ENCODE measurements at places on chromosomes 11 and 22.

DNA sequence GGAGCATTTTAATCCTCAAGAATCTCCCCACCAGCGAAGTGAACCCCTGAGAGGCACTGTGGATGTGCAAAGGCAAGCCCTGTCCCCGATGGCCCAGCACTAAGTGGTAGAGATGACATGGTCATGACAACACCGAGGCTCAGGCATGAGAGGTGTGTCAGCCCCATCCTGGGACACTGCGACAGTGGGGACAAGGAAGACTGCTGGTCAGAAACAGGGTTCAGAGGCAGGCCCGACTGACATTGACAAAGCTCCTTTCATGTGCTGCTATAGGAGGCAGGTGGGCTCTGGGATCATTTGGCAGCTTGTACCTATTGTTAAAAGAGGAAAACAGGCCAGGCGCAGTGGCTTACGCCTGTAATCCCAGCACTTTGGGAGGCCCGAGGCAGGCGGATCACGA lies 54.3 kb upstream of the MYEOV start:
- no peak for DNase-seq

- DNase-seq = peak; percentile 64
Measured at GRCh38 chr11:45021692-45022141, 71.0 kb upstream of the TP53I11 start.

DNA sequence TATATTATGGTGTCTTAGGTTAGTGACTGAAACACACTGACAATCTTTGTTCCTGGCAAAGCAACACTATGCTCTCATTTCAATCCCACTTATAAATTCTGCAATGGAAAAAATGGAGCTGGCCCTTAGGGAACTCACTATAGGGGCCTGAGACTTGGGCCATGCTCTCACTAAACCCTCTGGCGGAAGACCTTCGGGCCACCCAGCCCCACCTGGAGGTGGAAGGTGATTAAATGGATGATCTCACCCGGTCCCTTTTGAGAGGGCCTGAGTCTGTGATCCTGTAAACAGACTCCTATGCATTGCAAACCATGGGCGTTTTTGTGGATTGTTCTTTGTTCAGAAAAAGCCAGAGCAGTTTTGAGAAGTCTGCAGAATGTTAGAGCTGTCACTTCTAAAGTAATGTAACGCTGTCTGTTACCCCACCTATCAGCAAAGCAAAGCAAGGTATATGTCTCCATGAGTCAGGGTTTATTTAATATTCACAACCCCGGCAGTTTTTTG lies 17.0 kb upstream of the CDON start:
- peak; percentile 60 for DNase-seq

DNA sequence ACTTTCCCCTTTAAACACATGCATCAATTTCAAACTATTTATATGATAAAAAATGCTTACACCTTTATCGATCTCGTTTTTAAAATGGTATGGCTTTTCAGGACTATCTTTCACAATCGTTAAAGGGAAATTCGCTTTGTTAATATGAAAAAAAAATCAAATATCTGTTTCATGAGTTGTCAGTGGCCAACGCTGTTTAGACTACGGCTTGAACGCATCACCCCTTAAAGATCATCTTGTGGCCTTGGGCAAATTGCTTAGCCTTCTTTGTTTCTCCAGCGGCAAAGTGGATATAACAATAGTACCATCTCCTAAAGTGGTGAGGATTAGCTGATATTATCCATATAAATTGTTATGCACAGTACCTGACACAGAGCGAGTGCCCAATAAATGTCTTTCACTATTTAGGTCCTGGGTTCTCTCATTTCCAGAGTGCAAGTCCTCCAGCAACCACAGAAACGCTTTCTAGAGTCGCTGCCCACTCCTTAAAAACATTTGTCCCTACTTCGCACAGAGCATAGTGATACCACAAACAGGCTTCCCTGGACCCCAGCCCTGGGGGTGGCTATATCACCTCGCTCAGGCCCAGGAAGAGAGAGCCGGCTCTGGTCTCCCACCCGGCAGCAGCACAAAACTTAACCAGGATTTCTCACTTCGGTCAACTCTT lies 904 bp downstream of the SLC35F2 start:
- DNase-seq = no peak

GRCh38 chr11:132818951-132819350 lies 713.4 kb downstream of the OPCML start:
- DNase-seq = no peak

DNA sequence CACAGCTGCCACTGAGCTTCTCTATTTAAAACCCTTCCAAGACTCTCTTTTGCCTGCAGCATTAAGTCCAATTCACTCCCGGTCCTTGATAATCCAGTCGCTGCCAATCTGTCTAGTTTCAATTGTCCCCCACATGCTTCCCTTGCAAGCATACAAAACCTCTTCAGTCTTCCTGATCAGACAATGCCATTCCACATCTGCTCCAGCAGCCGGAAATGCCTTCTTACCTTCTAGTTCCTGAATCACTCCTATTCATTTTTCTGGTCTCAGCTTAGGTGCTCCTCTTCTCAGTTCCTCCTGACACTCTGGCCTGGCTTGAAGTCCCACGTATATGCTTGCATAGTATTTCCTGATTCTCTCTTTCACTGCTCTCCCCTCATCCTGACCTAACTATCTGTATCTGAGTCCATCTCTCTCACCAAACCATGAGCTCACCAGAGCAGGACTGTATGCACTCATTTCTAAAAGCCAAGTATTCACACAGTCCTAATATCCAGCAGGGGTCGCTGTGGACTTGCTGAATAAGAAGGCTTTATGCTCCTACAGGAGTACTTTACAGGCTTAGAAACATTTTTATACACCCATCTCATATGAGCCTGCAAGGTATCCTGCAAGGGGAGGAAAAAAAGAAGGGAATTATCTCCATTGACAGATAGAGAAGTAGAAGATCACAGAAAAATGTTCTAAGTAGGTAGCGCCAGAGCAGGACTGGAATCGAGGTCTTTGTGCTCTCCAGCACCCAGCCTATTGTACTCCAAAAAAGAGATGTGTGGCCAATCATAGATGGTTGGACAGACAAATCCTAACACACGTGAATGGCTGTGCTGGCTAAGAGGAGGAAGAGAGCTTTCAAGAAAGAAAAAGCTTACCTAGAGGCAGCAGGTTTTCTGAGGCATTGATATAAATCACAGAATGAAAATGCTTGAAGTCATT lies 19.2 kb downstream of the XRRA1 start:
- peak; percentile 85 for DNase-seq

GRCh38 chr22:47564651-47565434 lies 802.4 kb downstream of the TBC1D22A start:
- DNase-seq = no peak

DNA sequence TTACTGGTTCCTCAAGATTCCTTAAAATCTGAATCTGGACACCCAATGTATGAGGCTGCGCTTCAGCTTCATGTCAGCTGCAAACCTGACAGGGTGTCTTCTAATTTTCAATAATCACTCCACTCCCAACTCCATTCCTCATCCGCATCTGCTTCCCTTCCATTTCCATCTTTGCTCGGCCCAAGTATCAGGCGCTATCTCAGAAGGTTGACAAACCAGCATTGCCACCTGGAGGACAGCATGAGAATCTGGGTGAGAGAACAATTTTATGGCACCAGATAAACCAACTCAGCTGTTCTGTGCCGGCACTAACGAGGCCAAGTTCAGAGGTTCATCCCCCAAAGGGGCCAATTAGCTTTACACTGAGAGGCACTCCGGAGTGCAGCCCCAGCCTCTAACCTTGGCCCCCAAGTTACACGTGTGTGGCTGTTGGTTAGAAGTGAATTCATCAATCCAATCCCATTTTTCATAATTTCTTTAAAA lies 79.1 kb upstream of the LMO2 start:
- peak; percentile 77 for DNase-seq

- peak; percentile 54 for DNase-seq
Measured at GRCh38 chr11:14300661-14301304, 58.2 kb downstream of the RRAS2 start.

- no peak for DNase-seq
Measured at GRCh38 chr11:44938066-44938691, 12.5 kb downstream of the TP53I11 start.

DNA sequence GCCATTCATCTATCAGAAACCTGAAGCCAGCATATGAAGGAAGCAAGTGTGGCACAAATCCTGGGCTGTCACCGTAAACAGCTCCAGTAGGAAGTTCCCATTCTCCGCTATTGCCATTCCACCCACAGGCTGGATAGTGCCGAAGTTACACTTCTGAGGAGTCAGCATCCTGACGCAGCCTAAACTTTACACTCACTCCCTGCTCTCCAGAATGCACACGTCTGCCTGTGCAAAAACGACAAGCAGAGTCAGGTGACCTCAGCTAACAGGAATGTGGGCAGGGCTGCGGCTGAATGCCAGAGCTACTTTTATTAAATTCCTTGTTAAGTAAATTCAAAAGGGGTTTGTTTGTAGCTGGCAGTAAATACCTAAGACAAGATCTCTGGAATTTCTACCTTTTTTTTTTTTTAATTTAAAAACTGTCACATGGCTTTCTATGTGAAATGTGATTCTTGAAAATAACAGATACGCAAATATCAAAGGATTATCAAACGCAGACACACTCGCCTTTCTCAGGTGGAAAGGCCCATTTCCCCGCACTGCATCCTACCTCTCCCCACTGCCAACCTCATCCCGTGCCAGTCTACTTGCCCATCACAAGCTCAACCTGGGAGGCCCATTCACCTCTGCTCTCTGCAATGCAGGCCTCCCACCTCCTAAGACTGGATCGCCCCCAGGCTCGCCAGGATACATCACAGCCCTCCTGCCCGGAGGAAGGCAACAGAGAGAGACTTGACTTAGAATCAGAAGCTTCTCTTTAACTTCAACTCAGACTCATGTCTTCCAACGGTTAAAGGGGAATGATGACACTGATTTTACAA lies 33.5 kb downstream of the NFRKB start:
- no peak for DNase-seq

GRCh38 chr11:63535734-63536133 lies 874 bp upstream of the PLAAT4 start:
- DNase-seq = no peak

DNA sequence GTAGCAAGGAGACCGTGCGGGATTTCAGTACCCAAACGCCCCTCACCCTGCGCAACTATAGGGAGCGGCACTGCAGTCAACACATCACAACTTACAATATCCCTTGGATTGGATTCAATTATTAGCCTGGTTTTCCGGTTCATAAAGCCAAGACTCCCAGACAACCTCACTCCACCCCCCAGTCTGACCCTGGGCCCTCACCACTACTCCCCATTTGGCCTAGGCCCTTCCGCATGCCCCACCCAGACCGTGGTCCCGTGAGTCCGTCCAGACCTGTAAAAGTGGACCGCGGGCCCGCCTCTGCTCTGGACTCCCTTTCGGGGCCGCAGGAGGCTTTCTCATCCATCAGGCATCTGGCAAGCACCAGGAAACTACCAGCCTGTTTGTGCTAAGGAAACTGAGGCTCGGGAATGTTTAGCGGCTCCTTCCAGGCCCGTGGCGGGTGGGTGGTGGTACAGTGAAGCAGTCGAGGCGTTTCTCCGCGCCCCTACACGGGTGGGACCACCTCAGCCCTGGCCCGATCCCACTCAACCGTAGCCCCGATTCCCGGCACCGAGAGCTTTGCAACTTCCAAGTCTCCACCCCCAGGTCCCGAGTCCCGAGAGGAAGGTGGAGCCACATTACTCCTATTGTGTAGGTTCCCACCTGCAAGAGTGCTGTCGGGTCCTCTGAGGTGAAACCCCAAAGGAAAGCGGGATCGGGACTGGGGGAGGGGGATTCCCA lies 679 bp upstream of the DPP3 start:
- peak; percentile 87 for DNase-seq

- DNase-seq = no peak
Measured at GRCh38 chr22:45585437-45585755, 82.7 kb downstream of the FBLN1 start.

DNA sequence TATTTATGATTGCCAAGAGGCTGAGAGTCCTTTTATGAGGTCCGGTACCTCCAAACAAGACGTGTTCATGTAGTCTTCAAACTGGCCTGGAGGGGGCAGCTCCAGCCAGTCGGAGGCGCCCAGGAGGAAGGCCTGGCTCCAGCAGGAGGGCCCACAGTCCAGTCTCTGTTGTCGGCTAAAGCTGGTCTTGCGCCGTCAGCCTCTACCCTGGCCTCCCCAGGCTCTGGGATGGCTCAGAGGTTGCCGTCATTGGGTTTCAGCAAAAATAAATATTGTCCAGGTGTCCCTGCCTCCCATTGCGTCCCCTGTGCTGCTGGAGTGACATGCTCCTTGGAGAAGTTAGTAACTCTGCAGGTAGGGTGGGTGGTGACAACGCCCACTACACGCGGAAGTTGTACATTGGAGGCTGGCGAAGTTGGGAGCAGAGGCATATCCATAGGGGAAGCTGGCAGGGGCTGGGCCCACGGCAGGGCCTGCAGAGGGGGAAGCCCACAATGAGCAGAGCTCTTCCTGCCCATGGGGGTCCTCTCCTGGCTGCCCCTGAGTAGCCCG lies 1.0 kb upstream of the SLC25A1 start:
- peak; percentile 62 for DNase-seq

GRCh38 chr11:110355011-110355744 lies 58.8 kb upstream of the RDX start:
- peak; percentile 9 for DNase-seq

DNA sequence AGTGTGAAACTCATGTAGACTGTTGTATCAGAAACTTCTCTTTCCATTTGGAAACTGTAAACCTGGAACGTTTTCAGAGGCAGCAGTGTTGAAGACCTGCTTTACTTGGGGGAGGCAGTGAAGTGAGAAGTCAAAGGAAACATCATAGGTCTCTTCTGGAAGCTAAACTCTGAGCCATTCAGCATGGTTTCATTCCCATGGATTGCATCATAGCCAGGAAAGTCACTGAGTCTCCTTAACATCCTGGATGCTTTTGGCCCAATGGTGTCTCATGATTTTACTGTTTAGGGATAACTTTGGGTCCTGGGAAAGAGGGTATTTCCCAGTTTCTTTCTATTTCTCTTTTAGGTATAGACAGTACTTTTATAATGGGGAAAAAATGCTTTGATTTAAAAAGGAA lies 153.2 kb upstream of the E2F8 start:
- no peak for DNase-seq

GRCh38 chr22:27670701-27671412 lies 130.7 kb downstream of the MN1 start:
- no peak for DNase-seq

DNA sequence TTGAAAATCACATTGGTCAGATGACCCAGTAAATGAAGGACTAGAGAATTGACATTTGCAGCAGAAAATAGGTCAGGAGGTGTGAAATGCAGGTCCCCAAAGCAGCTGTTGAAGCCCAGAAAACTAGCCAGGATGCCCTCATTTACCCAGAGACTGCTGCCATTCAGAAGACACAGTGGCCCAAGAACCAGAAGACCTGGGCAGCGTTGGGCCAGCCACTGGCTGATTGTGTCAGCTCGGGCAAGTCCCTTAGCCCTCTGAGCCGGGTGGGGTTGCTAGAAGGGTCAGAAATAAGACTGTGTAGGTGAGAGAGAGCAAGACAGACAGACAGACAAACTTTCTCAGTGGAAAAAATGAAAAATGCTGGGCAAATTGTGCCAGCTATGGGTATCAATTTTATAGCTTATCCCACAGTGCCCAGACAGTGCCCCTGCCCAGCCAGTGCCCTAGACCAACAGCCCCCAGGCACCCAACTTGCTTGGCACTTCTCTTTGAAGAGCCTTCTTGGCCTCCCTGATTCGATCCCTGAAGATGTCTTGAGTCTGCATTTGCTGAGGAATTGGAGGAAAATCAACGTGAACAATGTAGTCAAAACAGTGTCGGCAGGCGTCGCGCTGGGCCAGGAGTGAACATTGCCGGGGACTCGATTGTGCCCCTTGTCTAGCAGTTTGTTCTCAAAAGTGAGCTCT lies 198.3 kb downstream of the MN1 start:
- no peak for DNase-seq

GRCh38 chr11:71459076-71459766 lies 6.2 kb downstream of the NADSYN1 start:
- DNase-seq = no peak
